ENCODE measurements at places on chromosomes 3 and 15. TPM values are rescaled to one million over a fixed set of nuclear protein-coding genes. Genes with fewer than 3 reads are reported as not detected.

- H3K27ac ChIP-seq, result no peak overlapping the region
- H3K27me3 ChIP-seq, result peaks cover 3% of the 10 kb centered on the region
- peaks cover 13% of the 10 kb centered on the region for H3K4me1 ChIP-seq
- DNase-seq, result peak; percentile 27
Observed at GRCh38 chr3:141643391-141643790, 94.7 kb upstream of the RNF7 start.

The PRKCI gene
- 30.0 TPM for total RNA-seq

DNA sequence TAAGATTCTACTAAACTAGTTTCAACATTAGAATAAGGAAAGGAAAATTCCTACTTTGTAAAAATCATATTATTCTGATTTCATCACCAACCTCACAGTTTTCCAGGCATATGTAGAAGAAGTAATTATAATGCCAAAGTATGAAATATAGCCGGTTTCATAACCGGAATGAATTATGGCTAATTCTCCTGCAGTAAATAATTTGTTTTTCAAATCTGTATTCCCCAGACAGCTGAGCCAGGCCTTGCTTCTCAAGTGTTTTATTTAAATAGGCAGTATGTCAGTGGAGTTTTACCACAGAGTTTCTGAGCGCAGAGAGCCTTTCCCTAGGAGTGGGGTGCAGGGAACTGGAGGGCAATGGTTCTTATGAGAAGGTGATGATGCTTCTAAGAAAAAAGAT lies 8.7 kb upstream of the CPA3 start:
- H3K4me1 ChIP-seq, result no peaks in the 10 kb centered on the region
- no peak overlapping the region for H3K4me3 ChIP-seq
- H3K36me3 ChIP-seq, result no peaks in the 10 kb centered on the region
- H3K27me3 ChIP-seq, result peaks cover 6% of the 10 kb centered on the region

GRCh38 chr3:72009851-72010443 lies 225.0 kb upstream of the PROK2 start:
- H3K4me3 ChIP-seq, result no peak overlapping the region
- DNase-seq, result no peak
- no peaks in the 10 kb centered on the region for H3K27me3 ChIP-seq
- peaks cover 59% of the 10 kb centered on the region for H3K4me1 ChIP-seq
- peak overlapping the region; percentile 51 for H3K27ac ChIP-seq

GRCh38 chr15:90902840-90903732 lies at the start of gene MAN2A2:
MAN2A2 (plus strand) TSS chr15:90903302; CDS start chr15:90904208, 906 bp downstream.
- H3K27ac ChIP-seq, result peak within 1 kb of the TSS; percentile 67
- H3K36me3 ChIP-seq, result peaks cover 6% of the 10 kb centered on the region
- peak; percentile 19 for DNase-seq
- H3K4me1 ChIP-seq, result peaks cover 17% of the 10 kb centered on the region

- peaks cover 5% of the 10 kb centered on the region for H3K36me3 ChIP-seq
- H3K4me3 ChIP-seq, result no peak overlapping the region
- peaks cover 12% of the 10 kb centered on the region for H3K27me3 ChIP-seq
- no peaks in the 10 kb centered on the region for H3K4me1 ChIP-seq
- DNase-seq, result no peak
Observed at GRCh38 chr15:100818927-100819326, 60.7 kb upstream of the ALDH1A3 start.

DNA sequence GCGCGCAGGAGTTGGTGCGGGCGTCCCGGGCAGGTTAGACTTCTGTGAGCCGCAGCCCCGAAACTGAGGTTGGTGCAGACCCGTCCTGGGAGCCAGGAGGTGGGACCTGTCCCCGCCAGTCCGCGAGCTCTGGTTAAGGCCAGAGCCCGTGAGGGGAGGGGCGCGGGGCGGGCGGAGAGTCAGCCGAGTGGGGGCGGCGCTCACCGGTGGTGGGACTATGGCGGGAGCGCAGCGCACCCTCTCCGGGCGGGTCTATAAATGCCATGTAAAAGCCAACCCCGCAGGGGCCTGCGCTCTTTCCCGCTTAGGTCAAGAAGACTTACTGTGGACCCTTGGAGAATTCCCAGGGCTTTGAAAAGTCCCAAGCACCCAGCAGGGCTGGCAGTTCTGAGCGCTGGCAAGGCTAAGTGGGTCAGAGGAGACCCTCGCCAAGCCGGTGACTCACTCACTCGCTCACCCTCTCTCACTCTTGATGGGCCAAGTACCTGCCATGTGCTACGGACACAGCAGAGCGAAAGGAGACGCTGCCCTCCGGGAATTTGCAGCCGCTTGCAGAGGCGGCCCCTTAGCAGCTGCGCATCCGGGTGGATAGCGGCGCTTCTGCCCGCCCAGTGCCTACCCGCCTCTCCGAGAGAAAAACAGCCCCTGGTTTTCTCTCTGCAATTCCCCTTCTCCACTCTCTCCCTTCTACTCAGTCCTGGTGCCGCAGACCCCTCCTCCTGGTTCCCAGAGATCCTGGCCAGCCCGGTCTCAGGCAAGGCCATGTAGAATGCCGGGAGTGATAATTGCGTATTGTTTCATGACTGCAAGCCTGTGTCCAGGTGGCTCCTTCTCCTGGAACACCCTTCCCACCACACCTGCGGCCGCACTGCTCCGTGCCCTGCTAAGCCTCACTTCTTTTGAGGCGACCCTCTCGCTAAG lies at the start of gene ALDH1L1:
Gene ALDH1L1, minus strand, starts transcription at position 110 of the 921 bp plus-strand sequence. CDS start 19,607 bp downstream, outside the sequence.
- no peak for DNase-seq
- no peak within 1 kb of the TSS for H3K27ac ChIP-seq
- H3K4me1 ChIP-seq, result peaks cover 9% of the 10 kb centered on the region
- H3K4me3 ChIP-seq, result peak within 1 kb of the TSS; percentile 58
